Renal cortex interstitium (tissue), 15 donors: ENCODE measurements at places on chromosomes 2 and 18. TPM values are rescaled to one million over a fixed set of nuclear protein-coding genes. Genes with fewer than 3 reads are reported as not detected.

DNA sequence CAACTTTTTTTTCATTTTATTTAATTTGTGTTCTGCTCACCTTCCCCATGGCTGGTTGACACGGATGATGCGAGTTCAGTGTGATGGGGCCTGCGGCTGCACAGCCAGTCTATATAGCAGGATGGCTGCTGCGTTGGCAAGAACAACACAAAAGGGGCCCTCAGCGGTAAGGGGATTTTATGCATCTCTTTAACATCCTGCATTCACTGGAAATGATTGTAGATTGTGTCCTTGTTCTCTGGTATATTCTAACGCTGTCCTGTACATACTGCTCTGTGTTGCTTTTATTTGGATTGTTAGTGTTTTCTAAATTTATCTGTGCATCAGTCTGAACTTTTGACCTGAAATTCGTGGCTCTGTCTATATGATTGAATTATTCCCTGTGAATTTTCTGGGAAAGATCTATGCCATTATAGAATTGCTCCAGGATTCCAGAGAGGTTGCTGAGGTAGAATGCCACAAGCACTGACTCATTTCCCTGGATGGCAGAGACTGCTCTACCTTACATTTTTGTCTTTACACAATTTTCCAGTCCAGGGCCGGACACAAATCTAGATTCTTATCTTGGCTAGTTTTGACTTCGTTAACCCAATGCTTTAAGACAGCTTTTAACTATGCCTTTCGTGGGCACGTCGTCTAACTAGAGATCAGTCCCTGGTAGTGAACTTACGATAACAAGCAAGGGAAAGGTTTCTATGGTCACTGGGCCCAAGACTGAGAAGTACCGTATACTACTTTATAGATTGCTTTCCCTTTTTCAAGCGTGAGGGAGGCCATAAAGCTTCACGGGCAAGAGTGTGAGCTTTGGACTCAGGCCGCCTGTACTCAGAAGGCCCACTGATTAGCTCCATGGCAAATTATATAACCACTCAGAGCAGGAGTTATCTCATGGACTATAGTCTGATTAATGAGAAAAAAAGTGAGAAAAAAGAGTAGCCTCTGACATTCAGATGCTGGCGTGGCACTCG lies at the start of gene CRYGC:
TSS of gene CRYGC (minus strand) at position 85 of the 968 bp plus-strand sequence. CDS start at position 49, 36 bp downstream.
- DNase-seq: no peak

Gene UGT1A6
- polyA plus RNA-seq: 2.5 TPM

- DNase-seq: no peak
Measured at GRCh38 chr18:77369644-77370043, 120.0 kb downstream of the GALR1 start.

Gene RTP5
- not detected for polyA plus RNA-seq

DNA sequence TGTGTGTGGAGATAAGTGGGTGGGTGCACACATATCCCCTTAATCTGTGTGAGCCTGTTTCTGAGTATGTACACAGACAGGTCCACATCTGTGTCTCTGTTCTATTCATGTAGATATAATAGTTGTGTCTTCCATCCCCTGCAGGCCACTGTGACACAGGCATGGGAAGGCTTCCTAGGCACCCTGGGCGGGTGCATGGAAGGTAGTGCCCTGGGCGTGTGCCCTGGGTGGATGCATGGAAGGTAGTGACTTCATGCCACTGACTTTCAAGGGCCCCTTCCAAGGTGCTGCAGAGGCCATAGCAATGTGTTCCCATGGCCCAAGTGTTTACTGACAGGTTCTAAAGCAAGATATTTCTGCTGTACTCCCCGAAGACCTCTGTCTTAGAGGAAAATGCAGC lies 462.5 kb upstream of the HS6ST1 start:
- DNase-seq: no peak

DNA sequence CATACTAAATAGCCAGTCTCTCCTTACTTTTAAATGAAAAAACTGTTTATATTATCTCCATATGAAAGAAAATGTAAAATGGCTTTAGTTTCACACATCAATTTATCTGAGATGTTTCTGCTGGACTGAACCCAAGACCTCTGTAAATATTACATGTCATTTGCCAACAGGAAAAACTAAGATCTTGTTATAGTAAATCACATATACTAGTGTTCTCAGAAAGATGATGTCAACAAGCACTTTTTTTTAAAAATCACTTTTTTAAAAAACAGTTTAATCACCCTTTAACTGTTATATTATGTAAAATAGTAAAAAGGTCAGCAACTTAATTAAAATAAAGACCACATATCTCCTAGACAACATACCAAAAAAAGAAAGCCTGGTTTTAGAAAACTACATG lies 46.3 kb downstream of the PTPN2 start:
- DNase-seq: no peak

Gene SIX3
- not detected for polyA plus RNA-seq

- DNase-seq: no peak
Measured at GRCh38 chr2:191899410-191899809, 52.5 kb upstream of the CAVIN2 start.

DNA sequence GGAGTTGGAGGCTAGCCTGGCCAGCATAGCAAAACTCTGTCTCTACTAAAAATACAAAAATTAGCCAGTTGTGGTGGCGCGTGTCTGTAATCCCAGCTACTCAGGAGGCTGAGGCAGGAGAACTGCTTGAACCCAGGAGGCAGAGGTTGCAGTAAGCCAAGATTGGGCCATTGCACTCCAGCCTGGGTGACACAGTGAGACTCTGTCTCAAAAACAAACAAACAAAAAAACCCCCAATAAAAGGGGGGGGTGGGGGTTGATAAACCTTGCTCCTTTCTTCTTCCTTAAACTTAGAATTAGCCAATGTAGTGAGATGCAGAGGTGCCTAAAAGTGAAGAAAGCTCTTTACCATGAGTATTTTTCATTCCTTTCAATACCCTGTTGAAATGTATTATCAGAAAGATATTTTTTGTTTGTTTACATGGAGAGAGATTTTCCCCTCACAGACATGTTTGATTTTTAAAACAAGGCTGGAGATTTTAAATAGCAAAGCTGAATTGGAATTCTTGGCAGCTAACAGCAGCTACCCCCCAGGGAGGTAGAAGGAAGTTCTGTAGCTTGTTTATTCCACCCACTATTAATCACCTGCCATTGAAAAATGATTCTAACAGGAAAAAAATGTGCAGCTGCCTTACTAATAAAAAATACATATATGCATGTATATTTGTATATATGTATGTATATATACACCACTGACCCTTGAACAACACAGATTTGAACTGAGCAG lies 48.6 kb downstream of the GYPC start:
- DNase-seq: no peak

DNA sequence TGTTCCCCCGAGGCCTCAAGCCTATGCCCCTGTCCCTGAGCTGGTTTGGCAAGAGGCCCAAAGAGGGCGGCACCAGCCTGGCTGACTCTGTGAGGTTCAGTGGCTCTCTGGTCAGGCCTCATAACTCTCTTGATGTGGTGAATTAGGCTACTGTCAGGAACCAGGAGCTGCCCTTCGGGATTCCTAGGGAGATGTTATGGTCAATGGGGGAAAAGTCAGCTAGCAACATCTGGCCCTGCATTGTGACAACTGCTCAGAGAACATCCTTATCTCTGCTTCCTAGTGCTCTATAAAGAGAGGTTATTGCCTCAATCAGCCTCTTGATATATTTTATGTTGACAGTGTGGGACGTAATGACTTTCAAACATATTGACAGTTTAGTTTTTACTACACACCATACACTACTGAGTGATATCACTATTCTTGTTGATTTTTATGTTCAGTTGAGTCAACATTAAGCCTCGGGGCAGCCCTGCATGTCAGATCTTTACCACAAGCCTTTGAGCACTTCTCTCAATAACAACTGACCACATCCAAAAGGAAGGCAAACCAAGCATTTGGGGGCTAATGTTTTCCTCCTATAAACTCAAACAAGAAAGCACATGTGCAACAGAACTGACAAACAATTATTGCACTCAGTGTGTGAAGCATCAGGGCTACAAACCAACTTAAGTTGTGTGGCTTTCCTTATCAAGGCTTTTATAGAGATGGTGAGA lies 448.3 kb upstream of the SLC14A2 start:
- no peak for DNase-seq

DNA sequence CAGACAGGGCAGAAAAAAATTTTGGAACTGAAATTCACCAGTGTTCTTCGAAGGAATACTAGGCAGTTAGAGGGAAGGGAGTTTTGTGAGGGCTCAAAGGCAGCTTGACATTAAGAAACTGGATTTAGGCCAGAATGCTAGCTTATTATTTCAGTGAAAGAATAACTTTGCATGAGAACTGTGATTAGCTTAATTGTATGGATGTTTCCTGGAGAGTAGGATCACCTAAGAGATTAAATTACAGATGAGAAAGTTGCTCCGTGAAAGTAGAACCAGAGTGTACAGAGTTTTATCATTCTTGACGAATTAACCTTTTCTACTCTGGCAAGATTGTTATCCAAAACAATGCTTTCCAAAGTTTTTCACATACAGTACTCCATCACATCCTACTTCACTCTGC lies 6.2 kb downstream of the SPAG16 start:
- DNase-seq: no peak

Gene PDE6D
- 24.3 TPM for polyA plus RNA-seq

Gene AQP12A
- 0.55 TPM for polyA plus RNA-seq

Gene CIAO1
- 68.1 TPM for polyA plus RNA-seq

Gene GPAT2
- 0.83 TPM for polyA plus RNA-seq

DNA sequence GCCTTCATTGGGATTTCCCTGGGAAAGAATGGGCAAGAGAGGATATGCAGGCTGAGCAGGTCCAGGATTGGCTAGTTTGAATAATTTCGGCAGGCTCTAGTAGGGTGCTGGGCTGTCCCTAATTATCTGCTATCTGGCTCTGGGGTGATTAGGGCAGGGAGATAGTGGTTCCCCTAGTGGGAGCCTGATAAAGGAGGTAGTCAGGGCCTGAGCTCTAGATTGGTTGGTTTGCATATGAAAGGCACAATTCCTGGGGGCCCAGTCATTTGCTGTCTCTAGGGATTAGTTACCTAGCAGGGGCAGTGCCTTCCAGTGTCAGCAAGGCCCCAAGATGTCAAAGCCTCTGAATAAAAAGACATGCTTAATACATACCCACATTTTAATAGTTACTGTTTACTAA lies 690.1 kb upstream of the KLHL29 start:
- no peak for DNase-seq

GRCh38 chr2:8574196-8575037 lies 107.4 kb upstream of the ID2 start:
- no peak for DNase-seq

DNA sequence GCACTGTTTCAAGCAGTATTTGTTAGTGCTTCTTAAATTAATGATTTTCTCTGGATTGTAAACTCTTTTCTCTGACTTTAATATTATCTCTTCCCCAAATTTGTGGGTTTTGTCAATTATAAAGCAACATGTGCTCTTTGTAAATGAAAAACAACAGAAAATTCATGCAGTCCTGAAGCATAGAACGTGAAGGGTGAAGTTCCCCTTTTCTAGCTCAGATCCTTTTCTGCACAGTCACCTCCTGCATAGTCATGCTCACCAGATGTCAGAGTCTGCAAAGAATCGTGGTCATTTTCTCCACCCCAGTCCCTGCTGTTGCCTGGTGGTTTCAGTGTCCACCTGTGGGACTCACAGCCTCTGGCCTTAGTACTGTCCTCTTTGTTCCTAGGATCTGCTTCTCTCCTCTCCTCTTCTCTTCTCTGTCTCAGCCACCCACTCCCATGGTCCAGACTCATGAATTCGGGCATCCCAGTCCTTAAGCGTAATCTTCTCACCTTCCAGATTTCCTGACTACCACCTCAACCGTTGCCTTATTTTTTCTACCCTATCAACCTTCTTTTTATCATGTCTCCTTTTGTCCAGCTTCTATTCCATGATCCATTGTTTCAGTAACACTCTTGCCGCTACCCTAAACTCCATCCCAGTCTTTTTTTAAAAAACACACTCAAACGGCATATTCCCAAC lies 229.1 kb downstream of the RTP5 start:
- DNase-seq: no peak

Gene ARHGAP15
- 3.0 TPM for polyA plus RNA-seq

GRCh38 chr18:415617-416612 lies 84.6 kb downstream of the COLEC12 start:
- no peak for DNase-seq

- DNase-seq: no peak
Measured at GRCh38 chr2:151315381-151315903, 26.0 kb upstream of the NMI start.

GRCh38 chr2:122338000-122338399 lies 582.5 kb downstream of the TSN start:
- DNase-seq: no peak

GRCh38 chr2:181655519-181655918 lies 1.4 kb downstream of the CERKL start:
- no peak for DNase-seq

DNA sequence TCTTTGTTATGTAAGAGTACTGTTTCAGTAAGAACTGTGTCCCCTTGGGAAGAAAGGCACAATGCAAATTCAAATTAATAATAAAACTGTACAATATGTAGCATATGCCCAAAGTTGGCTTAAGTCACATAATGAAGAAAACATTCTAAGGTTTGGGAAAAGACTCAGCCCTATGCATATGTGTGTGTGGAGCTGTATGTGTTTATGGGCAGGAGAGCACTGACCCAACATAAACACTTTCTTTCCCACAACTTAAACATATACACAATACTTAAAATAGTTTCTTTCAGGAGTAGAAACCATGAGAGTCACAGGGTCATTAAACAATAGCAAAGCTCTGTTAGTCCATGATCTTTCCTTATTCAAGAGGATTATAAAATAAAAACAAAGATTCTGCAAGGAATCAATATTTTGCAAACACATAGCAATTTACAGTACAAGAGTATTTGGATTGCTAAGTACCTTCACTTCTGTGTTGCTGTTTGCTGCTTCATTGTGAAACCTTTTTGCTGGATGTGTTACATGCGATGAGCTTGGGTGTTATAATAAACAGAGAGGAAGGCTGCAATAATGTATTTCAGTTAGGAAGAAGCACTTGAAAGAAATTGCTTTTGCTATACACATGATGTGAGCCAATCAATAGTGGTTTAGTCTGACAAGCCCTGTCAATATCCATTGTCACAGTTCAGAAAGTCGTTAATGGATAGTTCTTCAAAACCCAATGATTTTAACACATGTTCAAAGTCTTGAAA lies 347.3 kb downstream of the ARHGAP15 start:
- no peak for DNase-seq

DNA sequence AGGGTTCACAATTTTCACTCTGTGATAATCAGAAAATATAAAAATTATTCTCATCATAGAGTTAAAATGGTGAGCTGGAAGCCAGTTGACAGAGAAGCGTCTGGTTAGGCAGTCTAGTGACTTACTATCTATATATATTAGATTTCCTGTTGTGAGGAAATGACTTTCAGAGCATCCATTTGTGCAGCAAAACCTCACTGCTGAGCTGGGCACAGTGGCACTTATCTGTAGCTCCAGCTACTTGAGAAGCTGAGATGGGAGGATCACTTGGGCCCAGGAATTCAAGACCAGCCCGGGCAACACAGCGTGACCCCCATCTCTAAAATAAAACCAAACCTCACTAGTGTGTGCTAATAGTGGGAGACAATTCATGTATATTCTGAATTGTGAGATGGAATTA lies 7.2 kb upstream of the KIAA2012 start:
- no peak for DNase-seq

Gene PDCD1
- 0.11 TPM for polyA plus RNA-seq
